Activated CD4-positive, alpha-beta memory T cell treated with anti-CD3 and anti-CD28 coated beads for 36 hours (primary cell): ENCODE measurements at places on chromosomes 6 and 20.

GRCh38 chr6:3045777-3046176 lies 22.5 kb upstream of the RIPK1 start:
- DNase-seq = no peak

- DNase-seq = no peak
These were observed 39.4 kb upstream of the PLEKHG1 start for GRCh38 chr6:150560004-150560883.

GRCh38 chr6:131317516-131317915 lies 182.2 kb downstream of the AKAP7 start:
- DNase-seq = no peak

GRCh38 chr20:516799-517198 lies 26.8 kb downstream of the CSNK2A1 start:
- DNase-seq = no peak

DNA sequence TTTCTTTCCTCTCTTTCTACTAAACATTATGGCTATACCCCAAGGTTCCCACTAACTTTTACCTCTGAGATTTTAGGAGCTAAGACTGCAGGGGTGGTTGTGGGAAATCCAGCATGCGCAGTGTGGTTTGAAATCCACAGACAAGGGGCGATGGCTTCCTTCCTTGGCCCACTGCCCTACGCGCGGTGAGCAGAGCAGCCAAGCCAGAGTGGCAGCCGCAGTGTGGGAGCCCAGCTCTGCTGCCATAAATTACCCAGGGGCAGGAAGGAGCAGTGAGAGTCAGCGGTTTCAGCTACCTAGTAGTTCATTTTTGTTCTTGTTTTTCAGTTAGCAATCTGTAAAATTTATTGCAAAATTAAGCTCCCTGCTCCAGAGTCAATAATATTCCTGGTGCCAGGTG lies 101.4 kb downstream of the BMP2 start:
- DNase-seq = no peak

DNA sequence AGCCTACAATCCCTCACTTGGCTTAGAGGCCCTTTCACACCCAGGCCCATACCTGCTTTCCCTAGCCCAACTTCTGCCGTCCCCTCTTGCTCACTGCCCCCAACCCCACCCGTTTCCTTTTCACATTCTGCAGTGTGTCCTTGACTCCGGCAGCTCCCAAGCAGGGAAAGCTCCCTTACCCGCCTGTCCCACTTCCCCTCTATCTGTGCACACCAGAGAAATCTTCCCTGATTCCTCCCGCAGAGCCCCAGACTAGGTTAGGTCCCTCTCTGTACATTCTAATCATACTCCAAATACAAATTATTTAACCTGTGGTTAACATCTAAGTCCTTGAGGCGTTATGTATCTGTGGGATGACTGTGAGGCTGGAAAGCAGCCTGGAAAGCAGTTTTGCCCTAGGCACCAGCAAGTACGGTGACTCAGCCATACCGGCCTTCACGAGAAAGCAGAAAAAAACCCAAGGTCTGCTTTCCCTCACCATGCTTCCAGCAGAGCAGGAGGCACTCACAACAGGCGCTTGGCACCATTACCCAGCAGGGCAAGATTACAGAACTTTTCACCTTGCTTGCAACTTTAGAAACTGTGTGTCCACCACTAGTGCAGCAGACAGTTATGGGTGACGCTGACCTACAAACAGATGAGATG lies 22.3 kb downstream of the ELOVL5 start:
- peak; percentile 56 for DNase-seq

GRCh38 chr6:134707342-134708031 lies 242.4 kb downstream of the ALDH8A1 start:
- DNase-seq = no peak

DNA sequence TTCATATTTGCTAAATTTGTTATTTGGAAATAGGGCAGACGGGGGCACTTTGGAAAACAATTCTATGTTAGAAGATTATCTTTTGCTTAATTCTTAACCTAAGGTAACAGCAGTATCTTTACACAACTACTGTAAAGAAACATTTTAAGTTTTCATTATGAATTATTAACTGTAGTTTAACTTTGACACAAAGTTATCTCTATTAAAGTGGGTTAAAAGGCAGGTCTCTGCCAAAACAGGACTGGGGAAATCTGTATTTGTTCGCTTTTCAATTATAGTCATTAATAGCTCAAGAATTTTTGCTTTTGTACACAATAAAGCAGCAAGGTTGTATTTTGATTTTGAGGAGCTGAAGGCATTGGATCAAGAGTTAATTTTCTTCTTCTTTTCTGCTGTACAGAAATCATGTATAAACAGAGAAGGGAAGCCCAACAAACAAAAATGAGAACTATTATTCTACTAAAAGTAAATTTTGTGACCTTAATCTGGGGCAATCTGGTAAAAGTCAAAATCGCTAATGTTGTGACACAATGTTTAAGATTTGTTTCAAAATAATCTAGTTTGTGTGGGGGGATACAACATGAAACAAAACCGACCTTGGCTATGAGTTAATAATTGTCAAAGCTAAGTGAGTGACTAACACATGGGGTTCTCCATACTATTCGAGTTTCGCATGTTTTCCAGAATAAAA lies 2.9 kb downstream of the STAU1 start:
- no peak for DNase-seq

DNA sequence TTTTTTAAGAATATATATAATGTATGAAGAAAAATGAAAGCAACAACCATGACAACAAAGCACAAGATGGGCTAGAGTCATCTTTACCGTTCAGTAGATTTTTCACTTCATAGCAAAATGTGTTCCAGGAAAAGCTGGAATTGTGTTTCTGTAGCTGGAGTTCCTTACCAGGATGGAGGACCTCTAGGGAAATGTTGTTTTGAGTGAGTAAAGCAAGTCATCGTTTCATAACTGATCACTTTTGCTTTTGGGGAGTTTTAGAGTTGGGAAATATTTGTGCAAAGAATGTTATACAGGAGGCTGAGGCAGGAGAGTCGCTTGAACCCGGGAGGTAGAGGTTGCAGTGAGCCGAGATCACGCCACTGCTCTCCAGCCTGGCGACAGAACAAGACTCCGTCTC lies 151.6 kb downstream of the SASH1 start:
- DNase-seq = no peak

GRCh38 chr20:5786930-5787795 lies 37.0 kb downstream of the SHLD1 start:
- DNase-seq = no peak

GRCh38 chr6:24879351-24879750 lies 56.4 kb downstream of the RIPOR2 start:
- no peak for DNase-seq

- no peak for DNase-seq
These were observed 30.0 kb downstream of the TFEB start for GRCh38 chr6:41705311-41705995.

- DNase-seq = no peak
These were observed 30.8 kb upstream of the SSR1 start for GRCh38 chr6:7343546-7344475.

DNA sequence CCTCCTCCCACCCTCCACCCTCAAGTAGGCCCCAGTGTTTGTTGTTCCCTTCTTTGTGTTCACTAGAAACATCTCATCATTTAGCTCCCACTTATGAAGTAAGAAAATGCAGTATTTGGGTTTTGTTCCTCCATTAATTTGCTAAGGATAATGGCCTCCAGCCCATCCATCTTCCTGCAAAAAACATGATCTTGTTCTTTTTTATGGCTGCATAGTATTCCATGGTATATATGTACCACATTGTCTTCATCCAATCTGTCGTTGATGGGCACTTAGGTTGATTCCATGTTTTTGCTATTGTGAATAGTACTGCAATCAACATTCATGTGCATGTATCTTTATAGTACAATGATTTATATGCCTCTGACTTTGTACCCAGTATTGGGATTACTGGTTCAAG lies 416.8 kb upstream of the SASH1 start:
- no peak for DNase-seq

DNA sequence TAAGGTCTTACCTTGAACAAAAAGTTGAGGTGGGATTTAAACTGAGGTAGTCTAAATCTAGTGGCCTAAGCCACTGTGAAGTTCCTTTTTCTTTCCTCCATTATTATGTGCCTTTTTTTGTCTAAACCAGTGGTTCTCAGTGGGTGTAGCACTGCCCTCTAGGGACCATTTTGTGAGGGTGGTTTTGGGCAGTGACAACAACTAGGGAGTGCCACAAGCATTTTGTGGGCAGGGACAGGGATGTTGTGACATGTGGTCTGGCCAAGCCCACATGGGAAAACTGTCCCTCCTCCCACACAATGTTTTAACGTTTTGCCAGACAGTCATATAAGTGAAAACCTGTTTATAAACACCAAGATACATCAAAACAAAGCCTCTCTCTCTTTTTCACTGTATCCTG lies 899.4 kb upstream of the FLRT3 start:
- no peak for DNase-seq

DNA sequence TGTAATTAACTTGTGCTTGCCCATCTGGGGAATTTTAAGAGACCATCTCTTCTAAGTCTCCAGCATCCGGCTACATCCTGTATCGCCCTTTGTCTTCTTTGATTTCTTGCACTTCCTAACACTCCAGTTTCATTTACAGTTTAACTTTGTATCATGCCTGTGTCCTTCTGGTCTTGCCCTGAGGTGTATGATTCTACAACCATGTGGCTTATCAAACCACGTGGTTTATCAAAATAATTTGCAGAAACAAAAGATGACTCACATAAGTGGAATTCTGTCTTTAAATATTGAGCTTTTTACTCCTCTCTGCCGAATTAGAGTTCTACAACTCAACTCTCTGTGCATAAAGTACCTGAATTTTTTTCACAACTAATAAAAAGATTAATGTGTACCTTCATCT lies 580.7 kb downstream of the KIF16B start:
- no peak for DNase-seq

DNA sequence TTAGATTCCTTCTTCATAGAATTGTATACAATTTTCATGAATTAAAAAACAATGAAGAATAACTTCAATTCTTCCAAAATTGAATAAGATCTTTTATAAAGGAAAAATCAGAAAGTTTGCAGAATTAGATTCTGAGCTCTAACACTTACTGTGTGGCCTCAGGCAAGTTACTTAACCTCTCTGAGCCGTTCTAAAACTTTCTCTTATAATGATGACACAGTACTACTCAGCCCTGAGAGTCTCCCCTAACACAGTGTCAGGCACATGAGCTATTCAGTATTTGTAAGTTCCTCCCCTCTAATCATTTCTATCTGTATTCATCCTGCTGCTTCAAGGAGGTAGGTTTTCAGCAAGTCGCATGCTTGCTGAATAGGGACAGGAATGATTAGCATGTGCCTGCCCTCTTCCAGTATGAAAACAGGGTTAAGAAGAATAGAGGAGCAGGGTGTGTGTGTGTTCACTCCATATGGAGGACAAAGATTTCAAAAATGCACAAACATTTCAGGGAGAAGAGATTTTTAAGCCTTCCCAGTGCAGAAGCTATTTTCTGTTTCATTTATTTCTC lies 11.4 kb downstream of the ID4 start:
- no peak for DNase-seq

- DNase-seq = no peak
These were observed 3.8 kb upstream of the EEF1A2 start for GRCh38 chr20:63502671-63503172.

GRCh38 chr20:11766961-11767360 lies 150.7 kb upstream of the BTBD3 start:
- no peak for DNase-seq

- DNase-seq = no peak
These were observed 2.1 kb upstream of the LAMA5 start for GRCh38 chr20:62368976-62369814.

DNA sequence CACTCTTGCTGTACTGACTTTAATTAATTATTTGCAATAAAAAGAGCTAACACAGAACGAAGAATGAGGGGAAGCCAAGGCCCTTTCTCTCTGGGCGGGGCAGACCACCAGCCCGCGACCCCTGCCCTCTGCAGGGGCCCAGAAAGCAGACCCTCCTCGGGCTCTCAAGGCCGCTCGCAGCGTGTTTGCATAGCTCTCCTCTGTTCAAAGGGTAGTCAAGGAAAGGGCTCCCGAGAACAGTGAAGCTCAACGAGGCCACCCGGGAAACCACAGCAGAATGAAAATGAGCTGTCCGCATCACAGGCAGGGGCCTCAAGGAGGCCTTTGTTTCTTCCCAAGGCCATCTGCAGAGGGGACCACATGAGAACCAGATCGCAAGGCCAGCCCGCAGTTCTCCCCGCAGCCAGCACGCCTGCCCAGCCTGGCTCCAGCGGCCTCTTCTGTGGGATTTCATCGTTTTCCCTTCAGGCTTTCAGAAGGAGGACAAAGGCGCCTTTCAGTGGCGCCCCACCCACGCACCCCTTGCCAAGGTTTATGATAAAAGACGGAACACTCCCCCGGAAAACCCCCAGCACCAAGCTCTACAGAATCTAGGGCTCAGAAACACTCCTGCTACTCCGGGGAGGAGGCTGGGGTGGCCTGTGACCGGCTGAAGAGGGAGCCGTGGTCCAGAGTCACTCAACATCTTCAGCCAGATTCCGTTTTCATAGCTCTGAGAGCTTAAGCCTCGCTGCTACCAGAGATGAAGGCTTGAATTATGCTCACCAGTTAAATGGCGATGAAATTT lies 25.3 kb downstream of the ACSS1 start:
- DNase-seq = no peak

DNA sequence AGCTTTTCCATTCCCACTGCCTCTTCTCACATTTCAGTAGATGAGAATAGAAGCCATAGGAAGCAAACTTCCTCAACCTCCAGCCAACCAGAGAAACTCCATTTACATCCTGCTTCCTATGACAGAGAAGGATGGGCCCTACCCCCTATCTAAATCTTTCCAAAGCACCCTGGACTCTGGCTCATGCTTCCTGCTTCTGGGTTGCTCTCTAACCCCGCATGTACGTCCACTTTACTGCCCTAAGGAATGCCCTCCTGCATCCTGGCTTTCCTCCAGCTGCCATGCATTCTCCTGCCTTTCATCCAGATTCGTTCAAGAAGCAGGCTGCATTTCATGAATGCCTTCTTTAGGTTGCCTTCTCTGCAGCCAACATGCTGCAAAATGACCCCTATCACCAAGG lies 91.9 kb downstream of the FAM217A start:
- no peak for DNase-seq

DNA sequence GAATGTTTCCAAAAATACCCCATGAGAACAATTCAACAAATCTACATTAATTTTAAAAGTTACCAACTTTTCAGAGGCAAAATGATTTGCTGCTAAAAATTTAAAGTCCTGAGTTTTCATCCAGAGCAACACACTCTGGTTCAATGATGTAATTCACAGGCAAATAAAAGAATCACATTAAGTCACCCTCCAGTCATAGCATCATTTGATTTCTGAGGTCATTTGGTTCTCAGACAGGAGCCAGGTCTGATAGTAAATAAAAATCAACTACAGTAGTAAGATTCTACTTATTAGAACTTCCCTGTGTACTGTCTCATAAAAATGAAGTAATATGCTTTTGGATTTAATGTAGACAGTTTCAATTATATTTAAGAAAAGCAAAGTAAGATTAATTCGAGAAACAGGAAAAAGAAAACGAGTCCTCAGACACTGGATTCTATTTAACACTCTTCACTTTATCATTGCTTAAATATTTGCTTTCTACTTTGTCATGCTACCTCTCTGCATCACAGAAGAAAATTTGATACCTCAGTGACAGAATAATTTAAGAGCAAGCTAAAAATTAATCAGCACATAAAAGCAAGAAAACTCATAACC lies 25.8 kb downstream of the MAP7 start:
- no peak for DNase-seq
